ENCODE measurements at places on chromosomes 16 and 17.
A peak's percentile ranks its signal among the peaks of the same experiment; 100 is the strongest.

- no peak for DNase-seq
These were observed 9.1 kb downstream of the TNFRSF13B start for GRCh38 chr17:16962804-16963203.

- no peak for DNase-seq
These were observed 91.5 kb downstream of the ZFHX3 start for GRCh38 chr16:72956124-72957064.

- DNase-seq, result no peak
These were observed 1126.8 kb downstream of the CDH11 start for GRCh38 chr16:63995025-63995424.

- no peak for DNase-seq
These were observed 1.2 kb downstream of the GPR142 start for GRCh38 chr17:74368341-74369081.

GRCh38 chr16:27430923-27431484 is 29.0 kb downstream of the IL21R start:
- no peak for DNase-seq

GRCh38 chr17:42980766-42981397 is 517 bp downstream of the RUNDC1 start:
- DNase-seq, result no peak

- no peak for DNase-seq
These were observed 19.9 kb downstream of the CYB5D2 start for GRCh38 chr17:4162775-4163466.

DNA sequence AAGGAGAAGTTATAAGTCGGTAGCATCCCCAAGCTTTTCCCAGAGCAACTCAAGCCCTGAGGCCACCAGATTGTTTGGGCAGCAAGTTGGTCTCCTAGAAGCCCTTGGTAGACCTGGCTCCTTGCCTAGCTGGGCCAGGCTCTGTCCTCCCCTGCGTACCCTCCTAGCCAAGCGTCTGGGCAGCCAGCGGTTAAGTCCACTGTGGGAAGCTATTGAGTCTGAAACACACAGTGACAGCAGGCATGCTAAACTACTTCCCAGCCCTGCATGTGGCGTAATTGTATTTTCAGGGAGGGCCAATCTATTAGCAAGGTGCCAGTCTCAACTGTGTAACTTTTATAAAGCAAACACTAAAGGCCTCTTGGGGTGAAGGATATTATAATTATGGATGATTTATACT is 419.1 kb upstream of the RBFOX1 start:
- no peak for DNase-seq

DNA sequence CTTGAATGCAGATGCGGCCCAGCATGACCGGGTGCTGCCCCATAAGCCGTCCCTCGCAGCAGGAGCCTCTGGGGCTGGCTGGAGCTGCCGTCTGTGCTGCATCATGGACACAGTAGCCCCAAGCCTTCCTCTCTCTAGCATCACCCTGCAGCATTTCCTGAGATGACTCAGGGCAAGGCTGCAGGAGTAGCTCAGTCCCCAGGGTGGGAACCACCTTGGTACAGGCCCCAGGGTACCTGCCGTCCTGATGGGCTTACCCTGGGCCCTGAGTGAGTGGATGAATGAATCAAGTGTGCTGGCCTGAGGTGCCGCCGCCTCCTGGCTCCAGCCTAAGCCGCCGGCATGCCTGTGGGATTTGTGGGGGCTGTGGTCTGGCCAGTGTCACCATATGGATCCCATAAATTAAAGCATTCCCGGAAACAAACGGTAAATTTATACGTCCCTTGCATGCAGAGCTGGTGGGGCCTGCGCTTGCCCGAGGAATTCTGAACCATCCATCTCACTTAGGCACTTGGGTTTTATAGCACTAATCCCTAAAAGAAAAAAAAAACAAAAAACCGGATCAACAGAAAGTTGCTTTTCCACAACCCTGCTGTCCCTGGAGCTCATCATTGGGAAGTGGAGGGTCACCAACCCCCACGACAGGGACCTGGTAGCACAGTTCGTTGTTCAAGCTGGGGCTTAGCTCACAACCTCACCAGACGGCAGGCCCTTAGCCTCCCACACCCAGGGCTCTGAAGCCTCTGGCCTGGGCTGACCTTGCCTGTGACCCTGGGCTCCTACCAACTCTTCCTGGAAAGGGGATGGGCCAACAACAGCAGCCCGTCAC is 242.6 kb upstream of the CIBAR2 start:
- DNase-seq, result peak; percentile 74

- no peak for DNase-seq
These were observed 242.4 kb downstream of the ZFHX3 start for GRCh38 chr16:72805486-72805885.

DNA sequence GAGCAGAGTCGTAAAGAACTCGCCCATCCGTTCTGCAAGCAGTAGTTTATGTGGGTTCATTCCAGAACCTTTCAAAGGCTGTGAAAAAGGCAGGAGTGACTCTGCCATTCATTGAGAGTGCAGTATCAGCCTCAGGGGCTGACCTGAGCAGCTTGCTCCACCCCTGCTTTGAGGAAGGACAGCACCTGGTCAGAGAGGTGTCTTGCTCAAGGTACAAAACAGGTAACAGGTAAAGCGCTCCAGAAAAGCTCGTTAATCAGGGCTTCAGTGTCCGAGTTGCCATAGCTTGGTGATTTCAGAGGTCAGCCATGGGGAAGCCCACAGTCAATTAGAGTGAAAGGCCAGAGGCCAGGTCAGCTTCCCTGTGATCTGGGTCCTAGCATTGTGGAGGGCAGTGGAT is 251.1 kb downstream of the ABCC12 start:
- DNase-seq, result no peak

GRCh38 chr17:9553596-9553995 is 22.0 kb downstream of the STX8 start:
- no peak for DNase-seq

GRCh38 chr17:66813296-66813695 is 21.6 kb upstream of the CACNG5 start:
- DNase-seq, result no peak

DNA sequence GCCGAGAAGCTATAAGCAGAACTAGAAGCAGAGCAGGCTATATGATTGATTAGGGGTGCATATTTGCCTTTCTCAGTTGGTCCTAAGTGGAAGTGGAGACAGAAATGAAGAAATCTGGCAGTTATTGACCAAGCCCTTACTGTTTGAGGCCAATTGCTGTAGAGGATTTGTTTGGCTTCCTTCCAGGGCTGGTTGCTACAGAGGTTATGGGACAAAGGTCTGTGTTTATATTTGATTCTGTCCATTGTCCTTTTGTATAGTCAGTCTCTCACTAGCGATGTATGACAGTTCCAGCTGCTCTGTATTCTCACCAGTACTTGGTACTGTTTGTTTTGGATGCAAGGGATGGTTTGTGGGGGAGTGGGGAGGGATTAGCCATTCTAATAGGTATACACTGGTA is 7.3 kb upstream of the ALOX15 start:
- no peak for DNase-seq

DNA sequence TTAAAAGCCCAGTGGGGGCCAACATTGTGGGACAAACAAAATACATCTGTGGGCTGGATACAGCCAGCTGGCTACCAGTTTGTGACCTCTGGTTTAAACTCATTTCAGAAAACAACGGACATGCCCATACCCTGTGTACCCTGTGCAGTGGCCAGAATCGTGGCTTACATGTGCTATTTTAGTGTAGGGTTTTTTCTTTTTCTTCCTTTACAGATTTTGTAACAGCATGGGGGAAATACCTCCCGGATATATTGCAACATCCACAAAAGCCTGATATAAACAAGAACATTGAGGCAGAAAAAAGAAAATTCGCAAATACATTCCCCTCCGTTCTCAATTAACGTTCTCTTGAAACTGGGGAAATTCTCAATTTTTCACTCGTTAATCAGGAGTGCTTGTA is 7.3 kb downstream of the HS3ST4 start:
- DNase-seq, result no peak

DNA sequence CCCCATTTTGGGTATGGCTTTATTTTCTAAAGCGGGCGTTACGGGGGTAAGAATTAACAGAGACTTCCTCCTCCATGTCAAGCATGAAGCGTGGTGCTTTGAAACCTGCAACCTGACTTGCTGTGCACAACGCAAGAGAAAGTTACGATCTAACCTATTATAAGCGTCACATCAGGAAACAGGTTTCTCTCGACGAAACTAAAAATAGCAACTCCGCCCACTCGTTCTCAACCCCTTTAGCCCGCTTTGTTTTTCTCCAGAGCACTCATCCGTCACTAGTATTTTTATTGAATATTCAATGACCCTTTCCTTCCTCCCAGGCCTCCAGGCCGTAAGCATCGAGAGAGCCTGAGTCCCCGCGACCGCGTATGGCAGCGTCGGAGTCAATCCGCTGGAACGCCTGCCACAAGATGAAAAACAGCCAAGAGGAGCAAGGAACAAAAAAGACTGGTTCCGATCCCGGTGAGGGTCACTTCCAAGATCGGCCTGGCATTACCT is 555 bp downstream of the NUP88 start:
- DNase-seq, result peak; percentile 56

GRCh38 chr16:8530752-8531384 is 59.4 kb downstream of the TMEM114 start:
- DNase-seq, result peak; percentile 5

GRCh38 chr16:55824473-55825000 is 8.4 kb downstream of the CES1 start:
- DNase-seq, result no peak

GRCh38 chr16:27223226-27223610 is 19.9 kb downstream of the KDM8 start:
- no peak for DNase-seq

DNA sequence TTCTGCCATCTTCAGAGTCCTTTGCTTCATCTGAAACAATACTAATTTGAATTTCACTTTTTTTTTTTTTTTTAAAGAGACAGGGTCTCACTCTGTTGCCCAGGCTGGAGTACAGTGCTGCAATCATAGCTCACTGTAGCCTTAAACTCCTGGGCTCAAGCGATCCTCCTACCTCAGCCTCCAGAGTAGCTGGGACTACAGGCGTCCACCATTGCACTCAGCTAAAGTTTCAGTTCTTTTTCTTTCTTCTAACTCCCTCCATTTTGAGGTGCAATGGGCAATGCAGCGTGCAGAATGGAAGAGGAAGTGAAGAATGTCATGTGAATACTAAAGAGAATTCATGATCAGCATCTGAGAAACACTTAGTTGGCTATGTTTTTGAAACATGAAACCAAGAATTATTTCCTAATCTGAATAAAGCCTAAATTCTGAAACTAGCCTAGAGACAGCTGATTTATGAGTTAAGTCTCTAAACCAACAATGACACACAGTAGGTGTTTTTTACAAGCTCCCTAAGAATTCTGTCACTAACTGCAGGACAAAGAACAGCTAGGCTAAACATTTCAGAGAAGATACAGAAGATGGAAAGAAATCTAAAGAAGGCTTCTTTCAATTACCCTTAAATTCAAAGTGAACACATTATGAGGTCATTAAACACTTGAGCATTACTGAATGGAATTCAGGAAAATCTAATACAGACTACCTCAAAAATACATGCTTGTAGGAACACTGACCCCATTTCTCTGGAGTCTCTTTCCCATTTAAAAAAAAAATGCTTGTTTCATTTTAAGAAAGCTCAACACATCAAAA is 21.0 kb downstream of the SNN start:
- DNase-seq, result no peak

- no peak for DNase-seq
These were observed 134.0 kb downstream of the FOXL1 start for GRCh38 chr16:86712158-86713009.

DNA sequence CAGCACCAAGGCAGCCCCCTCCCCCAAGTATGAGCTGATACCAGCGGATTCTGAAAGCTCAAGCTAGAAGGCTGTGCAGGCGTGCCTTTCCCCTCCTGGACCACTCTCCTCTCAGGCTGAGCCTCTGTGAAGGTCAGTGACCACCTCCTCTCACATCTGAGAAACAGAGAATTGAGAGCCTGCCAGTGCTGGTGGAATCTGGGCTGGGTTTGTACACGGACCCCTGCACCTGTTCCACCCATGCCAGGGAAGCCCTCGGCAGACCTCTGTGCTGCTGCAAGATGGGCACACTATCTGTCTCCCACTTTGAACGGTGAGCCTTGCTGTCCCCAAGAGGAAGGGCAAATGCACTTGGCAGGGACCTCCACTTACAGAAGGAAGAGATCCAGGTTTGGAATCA is 54.7 kb upstream of the SDK2 start:
- no peak for DNase-seq

Measured in left renal pelvis (tissue), 4 donors.